ENCODE measurements at places on chromosomes 3 and 15.

GRCh38 chr15:35740761-35741160 lies 194.8 kb upstream of the DPH6 start:
- no peak for DNase-seq

GRCh38 chr3:138774529-138775253 lies 60.0 kb downstream of the PIK3CB start:
- peak; percentile 94 for DNase-seq

DNA sequence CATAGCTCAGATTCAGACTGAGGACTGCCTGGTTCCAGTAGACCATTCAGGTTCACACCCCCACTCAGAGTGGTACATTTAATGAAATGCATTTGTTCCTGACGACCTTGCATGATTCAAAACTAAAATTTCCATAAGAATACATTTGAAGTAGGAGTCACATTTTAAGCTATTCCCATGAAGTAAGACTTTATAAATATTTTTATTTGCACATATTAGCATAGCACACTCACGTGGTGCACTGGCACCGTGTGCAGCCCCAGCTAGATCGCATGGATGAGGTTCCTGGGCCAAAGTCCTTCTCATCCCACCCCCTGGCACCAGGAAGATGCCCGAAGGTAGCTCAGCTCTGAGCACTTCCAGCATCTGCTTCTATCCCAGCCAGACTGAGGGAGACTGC lies 59.4 kb downstream of the SLCO2A1 start:
- DNase-seq, result no peak

- DNase-seq, result peak; percentile 68
Observed at GRCh38 chr3:53804697-53805462, 41.3 kb downstream of the CHDH start.

DNA sequence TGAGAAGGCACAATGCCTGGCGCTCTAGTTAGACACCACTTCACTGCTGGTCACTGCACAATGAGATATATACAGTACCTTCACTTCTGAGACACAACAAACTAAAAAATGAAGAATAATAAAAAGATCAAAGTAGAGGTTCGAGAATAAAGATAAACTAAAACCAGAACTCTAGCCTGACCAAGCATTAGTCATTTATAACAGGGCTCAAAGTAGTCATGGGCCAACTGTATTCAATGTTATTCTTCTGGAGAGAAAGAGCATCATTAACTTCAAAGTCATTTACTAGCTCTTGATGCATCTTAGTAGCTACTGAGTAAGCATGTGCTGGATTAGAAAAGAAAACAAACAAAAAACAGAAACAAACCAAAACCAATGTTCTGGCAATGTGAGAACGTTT lies 145.2 kb downstream of the SSR3 start:
- no peak for DNase-seq

DNA sequence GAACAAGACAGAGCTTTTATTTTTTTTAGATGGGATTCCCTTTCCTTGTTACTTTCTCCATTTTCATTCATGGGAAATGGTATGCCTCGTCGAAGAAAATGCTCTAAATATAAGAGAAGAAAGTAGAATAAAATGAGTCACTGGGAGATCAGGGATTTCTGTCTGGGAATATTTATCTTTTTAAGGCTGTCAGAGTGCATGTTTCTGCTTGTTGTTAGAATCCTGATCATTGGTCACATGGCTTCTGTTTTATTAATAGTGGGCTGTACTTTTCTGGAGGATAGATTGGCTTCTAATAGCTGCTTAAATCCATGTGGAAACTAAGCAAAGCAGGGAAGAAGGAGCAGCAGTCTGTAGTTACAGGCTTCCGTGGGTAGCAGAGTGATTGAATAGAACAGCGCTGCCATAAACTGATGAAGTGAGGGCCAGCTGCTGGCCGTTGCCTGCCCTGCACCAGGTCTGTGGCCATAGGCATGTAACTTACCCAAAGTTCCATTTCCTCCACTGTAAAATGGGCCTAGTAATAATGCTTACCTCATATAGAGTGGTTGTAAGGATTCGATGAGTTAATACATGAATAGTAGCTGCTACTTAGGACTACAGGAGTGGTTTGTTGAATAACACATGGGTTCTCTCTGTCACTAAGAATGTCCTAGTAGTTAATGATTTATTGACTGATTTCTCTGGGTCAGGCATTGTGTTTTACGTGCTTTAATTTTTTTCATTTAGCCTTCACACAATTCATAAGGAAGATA lies 289.9 kb downstream of the SATB1 start:
- DNase-seq, result no peak

All from amniotic stem cell (primary cell).